Fibroblast of lung (primary cell): ENCODE measurements at places on chromosomes 1 and 21.

DNA sequence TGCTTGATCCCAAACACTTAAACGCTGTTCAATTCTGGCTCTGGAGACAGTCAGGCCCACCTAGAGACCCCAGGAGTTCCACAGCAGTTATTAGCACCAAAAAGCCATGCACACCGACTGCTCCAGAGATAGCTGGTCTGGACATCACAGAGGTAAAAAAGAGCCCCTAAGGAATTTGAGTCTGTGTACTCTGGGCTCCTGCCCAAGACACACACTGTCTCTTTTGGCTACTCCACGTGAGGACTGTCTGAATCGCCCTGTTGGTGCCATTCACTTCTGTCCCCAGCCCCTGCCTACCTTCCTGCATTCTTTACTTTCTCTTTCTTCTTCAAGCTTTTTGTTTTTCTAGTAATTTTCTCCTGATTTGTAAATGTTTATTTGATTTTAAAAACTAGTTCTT is 197.4 kb downstream of the ADGRL2 start:
- DNase-seq, result peak; percentile 1

DNA sequence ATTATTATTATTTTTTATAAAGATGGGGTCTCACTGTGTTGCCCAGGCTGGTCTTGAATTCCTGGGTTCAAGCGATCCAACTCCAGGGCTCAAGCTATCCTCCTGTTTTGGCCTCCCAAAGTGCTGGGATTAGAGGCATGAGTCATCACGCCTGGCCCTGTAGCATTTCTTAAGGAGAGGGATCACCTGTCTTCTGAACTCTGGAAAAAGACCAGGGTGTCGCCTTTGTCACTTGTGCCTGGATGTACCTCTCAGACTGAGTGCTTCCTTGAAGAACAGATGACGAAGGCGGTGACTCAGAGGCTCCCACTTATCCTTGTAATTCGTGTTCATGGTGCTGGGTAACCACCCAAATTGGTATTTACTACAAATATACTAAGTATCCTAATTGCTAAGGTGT is 2.4 kb upstream of the CGN start:
- DNase-seq, result peak; percentile 23

DNA sequence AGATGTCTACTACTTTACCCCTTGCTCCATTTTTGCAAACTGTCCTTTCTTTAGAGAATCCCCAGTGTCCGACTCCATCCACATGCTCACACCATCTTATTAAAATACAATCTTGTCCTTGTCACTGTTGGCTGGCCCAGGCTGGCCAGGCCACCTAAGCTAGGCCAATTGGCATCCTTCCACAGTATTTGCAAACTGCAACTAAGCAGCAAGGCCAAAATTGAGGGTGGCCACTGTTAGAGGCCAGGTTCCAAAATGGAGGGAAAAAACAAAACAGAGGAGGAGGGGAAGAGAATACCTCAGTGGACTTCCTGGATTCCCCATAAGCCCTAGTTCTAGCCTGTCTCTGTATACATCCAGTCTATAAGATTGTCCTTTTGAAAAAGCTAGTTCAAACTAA is 4.3 kb downstream of the FAM89A start:
- no peak for DNase-seq

DNA sequence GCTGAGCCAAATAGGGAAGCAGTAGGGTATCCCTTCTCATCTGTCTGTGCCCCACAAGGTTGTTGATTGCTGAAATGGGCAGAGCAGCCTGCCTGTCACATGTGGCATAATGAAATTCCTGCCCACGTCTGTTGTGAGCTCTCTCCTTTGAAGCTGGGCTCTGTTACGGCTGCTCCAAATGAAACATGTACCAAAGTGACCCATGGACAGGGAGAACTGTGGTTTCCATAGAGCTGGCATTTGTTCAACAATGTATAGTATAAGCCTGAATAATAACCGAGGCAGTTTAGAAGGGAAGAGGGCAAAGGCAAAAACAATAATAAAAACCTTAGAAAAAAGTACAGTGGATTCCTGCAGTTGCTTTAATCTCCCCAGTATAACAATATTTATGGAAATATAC is 149.7 kb downstream of the LYPLAL1 start:
- DNase-seq, result peak; percentile 71

DNA sequence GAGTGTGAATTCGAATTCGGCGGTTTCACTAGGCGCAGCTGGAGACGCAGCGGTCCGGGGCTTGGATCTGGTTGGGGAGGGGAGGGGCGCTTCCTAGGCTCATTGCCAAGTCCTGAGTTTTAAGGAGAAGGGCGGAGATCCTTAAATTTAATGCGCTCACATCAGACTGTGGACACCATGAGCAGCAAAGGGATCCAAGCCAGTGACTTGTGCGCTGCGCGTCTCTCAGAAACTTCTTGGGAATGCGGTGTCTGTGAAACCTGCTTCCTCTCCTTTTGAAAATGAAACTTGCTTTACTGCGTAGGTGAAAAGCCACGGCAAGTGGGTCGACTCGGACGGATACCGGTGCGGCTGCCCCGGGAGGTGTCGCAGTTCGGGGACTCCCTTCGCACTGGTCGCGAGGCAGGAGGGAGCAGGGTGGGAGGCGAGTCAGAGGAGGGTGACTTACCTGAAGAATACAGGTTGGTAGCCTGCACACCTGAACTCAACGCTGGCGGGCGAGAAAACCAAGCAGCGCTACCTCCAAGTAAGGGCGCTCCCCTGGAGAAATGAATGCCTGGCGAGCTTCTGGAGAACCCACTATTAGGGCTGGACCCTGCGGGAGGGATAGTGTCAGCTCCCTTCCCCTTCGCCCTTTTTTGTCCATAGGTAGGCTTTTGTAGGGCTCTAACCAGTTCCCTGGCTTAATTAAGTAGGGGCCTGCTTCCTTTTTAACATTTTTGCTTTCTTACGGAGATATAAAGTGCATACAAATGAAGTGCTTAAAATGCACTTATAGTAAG is 992 bp downstream of the TENT5C start:
- peak; percentile 49 for DNase-seq

- DNase-seq, result no peak
Measured at GRCh38 chr1:36847761-36848160, 186.6 kb downstream of the GRIK3 start.

DNA sequence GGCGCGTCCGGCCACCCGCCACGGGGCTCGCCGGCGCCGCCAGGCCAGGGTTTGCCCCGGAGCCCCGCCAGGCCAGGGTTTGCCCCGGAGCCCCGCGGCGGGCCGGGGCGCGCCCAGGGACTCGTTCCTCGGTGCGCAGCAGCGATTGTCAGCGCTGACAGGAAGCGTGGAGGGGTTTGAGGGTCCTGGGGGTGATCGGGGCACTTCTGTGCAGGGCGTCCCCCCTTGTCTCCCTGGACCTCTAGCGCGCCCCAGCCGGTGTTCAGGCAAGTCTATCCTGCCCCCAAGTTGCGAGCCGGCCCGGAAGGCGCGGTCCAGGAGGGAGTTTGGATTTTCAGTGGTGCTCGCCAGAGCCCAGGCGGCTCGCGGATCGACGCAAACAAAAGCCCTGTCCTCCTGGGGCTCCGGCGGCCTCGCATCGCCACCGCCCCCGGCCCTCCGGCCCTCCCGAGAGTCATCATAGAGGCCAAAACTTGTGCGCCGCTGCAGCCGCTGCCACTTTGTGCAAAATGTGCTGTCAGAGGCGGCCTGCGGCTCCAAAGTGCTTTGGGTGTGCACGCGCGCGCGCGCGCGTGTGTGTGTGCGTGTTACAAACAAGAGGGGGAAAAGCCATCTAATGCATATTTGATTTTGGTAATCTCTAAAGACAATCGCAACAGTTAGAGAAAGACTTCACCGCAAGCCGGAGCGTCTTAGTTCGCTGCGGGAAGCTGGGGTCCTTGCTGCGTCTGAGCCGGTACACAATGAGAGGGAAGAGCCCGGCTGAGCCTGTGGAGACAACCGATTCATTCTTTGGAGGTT is 1.0 kb downstream of the ROR1 start:
- DNase-seq, result peak; percentile 59

DNA sequence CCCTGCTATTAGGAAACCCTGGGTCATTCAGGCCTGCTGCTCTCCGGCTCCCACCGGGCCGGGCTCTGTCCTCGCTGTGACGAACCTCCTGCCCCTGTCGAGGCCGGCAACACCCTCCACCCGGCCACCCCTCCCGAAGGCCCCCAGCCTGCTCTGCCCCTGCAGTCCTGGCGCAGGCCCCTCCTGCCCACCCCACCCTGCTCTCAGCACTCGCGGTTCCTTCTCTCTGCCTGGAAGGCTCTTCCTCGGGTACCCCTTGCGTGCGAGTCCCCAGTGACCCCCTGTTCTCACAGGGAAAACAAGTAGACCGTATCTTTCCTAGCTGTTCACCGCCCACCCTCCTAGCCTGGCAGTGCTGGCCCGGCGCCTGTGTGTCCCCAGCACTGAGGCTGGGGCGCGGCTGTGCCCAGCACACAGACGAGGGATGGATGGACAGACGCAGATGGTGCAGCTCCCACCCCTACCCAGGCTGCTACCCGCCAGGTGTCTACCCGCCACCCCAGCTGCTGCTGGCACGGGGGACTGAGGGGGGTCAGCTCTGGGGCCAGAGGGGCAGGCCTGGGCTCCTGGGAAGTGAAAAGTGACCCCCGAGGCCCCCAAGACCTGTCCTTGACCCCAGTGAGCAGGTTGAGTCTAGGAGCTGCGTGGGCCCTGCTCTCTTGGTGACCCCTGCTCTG is 3.1 kb upstream of the VWA1 start:
- DNase-seq, result no peak

GRCh38 chr1:229252228-229252984 is 18.5 kb upstream of the RAB4A start:
- no peak for DNase-seq

- DNase-seq, result no peak
Measured at GRCh38 chr21:14751011-14751410, 204.9 kb upstream of the SAMSN1 start.

DNA sequence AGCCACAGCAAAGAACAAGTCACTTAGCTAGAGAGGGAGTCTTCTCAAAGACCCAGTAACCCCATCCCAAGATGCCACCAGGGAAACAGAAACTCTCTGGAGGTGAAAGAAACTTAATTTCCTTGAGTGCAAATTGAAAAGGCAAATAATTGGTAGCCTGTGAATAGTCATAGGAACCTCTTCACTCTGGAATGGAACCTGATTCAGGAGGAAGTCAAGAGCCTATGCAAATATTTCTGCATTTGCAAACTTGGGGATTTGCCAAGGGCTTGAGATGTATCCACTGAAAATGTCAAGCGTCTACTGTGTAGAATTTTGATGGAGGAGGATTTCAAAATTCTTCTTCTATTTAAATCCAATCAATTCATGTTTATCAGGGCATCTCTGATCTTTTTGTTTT is 5.7 kb downstream of the HIVEP3 start:
- DNase-seq, result no peak

- no peak for DNase-seq
Measured at GRCh38 chr1:51744506-51745303, 127.8 kb downstream of the OSBPL9 start.

DNA sequence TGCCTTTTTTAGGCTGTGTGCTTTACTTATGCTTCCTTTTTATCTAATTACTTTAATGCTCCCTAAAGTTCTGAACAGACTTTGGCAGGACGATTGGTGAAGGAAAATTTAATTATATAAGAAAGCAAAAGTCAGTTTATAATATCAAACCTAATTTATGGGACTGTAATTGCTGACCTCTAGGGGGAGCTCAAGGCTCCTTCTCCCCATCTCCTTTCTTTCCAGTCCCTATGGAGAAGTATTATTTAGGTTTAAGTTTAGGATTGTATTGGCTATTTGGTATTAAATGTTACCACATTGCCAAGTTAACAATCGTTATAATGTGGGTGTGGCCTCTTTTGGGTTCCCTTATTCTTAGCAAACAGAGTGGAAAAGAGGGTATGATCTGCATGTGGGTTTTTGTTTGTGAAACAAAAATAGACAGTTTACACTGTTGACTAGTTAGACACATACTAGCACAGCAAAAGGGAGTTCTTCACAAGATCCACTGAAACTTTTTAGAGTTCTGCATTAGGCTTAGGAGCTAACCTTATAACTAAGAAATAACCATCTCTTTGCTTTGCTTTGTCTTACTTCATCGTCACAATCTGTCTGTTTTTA is 48.2 kb upstream of the TNFSF4 start:
- DNase-seq, result peak; percentile 39

GRCh38 chr1:229440851-229441537 is 7.1 kb upstream of the ACTA1 start:
- peak; percentile 87 for DNase-seq

DNA sequence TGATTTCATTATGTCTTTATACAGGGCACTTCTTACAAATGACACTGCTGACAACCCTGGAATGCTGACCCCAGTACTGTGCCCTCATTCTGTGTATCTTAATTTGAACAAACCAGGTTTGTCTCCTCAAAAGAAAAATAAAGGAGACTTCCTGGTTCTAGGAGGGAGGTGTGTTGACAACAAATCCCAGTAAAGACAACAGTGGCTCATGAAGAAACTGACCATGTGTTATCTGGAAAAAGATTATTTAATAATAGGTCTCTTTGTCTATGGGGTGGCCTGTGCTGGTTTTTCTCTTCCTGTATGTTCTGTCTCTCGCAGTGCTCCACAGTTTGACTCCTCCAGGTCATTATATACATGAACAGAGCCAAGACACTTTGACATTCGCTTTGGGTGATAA is 454.6 kb downstream of the LMO4 start:
- DNase-seq, result no peak

GRCh38 chr21:45148316-45148990 is 74.1 kb downstream of the ADARB1 start:
- no peak for DNase-seq

- DNase-seq, result peak; percentile 27
Measured at GRCh38 chr1:228986093-228986904, 251.0 kb downstream of the RHOU start.

DNA sequence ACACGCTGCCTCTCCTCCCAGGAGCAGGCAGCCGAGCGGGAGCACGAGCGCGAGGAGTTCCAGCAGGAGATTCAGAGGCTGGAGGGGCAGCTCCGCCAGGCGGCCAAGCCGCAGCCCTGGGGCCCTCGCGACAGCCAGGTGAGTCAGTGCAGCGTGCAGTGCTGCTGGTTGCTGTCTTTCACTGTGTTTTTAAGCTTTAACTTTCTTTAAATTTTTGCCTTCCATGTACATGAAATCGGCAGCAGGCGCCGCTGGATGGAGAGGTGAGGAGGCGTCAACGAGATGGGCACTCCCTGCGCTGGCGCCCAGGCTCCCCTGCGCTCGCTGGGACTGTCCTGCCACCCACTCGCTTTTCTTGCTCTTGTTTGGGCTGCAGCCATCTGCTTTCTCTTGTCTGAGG is 60.7 kb upstream of the DIP2A start:
- DNase-seq, result no peak

GRCh38 chr1:97820470-97821188 is 100.2 kb downstream of the DPYD start:
- DNase-seq, result peak; percentile 63

GRCh38 chr1:93031711-93032110 is 47.4 kb upstream of the MTF2 start:
- no peak for DNase-seq

- no peak for DNase-seq
Measured at GRCh38 chr1:93574991-93575390, 106.6 kb downstream of the BCAR3 start.
